Small intestine (tissue), 16 donors: ENCODE measurements at places on chromosomes 11 and 22. TPM values are rescaled to one million over a fixed set of nuclear protein-coding genes. Genes with fewer than 3 reads are reported as not detected.

GRCh38 chr22:44698531-44699421 lies 3.2 kb upstream of the PRR5 start:
- no peaks in the 10 kb centered on the region for H3K27me3 ChIP-seq
- peak; percentile 45 for DNase-seq
- H3K27ac ChIP-seq = peak overlapping the region; percentile 67
- H3K36me3 ChIP-seq = peaks cover 10% of the 10 kb centered on the region
- no peaks in the 10 kb centered on the region for H3K4me1 ChIP-seq

GRCh38 chr22:22883090-22883727 lies 4.4 kb upstream of the IGLL5 start:
- no peak overlapping the region for H3K4me3 ChIP-seq
- no peak overlapping the region for H3K27ac ChIP-seq
- no peaks in the 10 kb centered on the region for H3K4me1 ChIP-seq
- no peaks in the 10 kb centered on the region for H3K36me3 ChIP-seq
- no peaks in the 10 kb centered on the region for H3K27me3 ChIP-seq

GRCh38 chr11:76674517-76675400 lies 4.2 kb upstream of the LRRC32 start:
- H3K36me3 ChIP-seq = no peaks in the 10 kb centered on the region
- no peak for DNase-seq
- peaks cover 17% of the 10 kb centered on the region for H3K27me3 ChIP-seq
- peaks cover 5% of the 10 kb centered on the region for H3K4me1 ChIP-seq

DNA sequence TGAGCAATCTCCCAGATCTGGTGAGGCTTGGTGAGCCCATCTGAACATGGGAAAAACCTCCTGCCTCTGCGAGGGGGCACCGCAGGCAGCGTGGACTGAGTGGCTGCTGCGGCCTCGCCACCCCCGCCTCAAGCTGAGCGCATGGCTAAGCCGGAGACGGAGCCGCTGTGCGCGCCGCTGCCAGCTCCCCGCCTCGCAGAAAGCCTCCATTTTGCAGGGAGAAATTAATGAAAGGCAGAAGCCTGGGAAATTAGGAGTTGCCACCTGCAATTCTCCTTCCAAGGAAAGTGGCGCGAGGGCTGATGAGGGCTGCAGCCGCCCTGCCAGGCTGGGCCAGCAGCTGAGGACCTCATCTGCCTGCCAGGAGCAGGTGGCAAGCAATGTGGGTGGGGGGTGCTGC lies 35.6 kb upstream of the TCF20 start:
- H3K4me3 ChIP-seq = no peak overlapping the region
- H3K4me1 ChIP-seq = peaks cover 42% of the 10 kb centered on the region
- H3K36me3 ChIP-seq = no peaks in the 10 kb centered on the region
- no peak overlapping the region for H3K27ac ChIP-seq
- DNase-seq = no peak

NDUFC2 gene
- polyA plus RNA-seq = 381 TPM

DNA sequence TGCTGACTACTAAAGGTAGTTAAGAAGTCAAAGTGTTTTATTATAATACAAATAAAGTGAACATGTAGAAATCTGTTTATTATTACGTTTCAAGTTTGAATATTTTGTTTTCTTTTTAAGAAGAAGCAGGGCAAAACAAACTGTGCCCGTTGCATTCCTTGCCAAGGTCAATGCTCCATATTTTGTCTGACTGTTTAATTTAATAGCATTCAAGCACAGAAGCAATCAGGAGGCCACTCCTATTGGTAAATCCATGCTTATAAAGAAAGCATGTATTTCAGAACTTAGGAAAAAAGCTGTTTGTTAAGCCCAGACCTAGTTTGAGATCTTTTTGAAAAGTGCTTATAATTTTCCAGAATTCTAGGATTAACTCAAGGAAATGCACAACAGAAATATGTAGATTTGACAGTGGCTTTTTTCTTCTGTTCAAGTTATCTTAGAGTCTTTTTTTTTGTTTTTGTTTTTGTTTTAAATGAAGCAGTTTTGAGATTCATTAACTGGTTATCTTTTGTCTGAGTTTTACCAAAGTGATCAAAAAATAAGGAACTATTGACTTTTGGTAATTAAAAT lies 51.7 kb downstream of the ARHGAP42 start:
- no peaks in the 10 kb centered on the region for H3K27me3 ChIP-seq
- no peak overlapping the region for H3K4me3 ChIP-seq
- no peaks in the 10 kb centered on the region for H3K36me3 ChIP-seq
- no peak for DNase-seq

GRCh38 chr11:34824425-34824824 lies 91.8 kb downstream of the APIP start:
- H3K4me1 ChIP-seq = peaks cover 27% of the 10 kb centered on the region
- H3K36me3 ChIP-seq = no peaks in the 10 kb centered on the region
- no peak for DNase-seq
- H3K4me3 ChIP-seq = no peak overlapping the region
- H3K27me3 ChIP-seq = no peaks in the 10 kb centered on the region

DNA sequence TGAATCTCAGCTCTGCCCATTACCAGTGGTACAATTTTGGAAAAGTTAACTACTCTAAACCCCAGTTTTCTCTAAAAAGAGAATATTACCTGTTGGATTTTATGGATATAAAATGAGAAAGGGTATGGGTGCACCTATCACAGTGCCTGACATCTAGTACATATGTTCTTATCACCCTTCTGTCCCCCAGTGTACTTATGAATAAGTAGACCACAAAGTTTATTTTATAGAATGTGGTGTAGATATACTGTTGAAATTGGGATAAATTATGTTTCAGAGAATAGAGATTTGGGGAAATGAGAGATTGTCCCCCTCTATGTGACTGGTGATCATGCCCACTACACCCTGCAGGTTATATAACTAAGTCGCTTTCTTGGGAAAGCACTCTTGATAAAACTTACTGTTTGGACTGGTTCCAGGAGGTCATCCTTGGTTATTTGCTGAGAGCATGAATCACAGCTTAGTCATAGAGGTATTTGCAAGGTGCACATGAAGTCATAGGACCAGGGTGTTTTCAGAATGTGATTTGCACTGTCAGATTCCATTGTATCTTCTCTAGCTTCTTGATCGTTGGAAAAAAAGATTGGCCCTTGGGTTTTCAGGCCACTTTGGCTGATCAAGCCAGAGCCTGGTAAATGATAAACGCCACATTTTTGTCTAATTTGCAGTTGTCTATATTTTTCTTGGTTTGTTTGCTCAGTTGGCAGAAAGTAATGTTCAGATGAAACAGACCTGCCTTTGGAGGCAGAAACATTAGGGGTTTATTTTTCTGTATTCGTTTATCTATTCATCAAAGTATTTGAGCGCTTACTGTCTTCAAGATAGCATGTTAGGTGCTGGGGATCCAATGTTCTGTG lies 21.3 kb downstream of the STX3 start:
- peaks cover 4% of the 10 kb centered on the region for H3K36me3 ChIP-seq
- no peaks in the 10 kb centered on the region for H3K27me3 ChIP-seq
- peak; percentile 95 for DNase-seq
- H3K4me1 ChIP-seq = peaks cover 17% of the 10 kb centered on the region
- H3K4me3 ChIP-seq = no peak overlapping the region

- no peak overlapping the region for H3K4me3 ChIP-seq
- no peaks in the 10 kb centered on the region for H3K27me3 ChIP-seq
- peak; percentile 64 for DNase-seq
- H3K36me3 ChIP-seq = no peaks in the 10 kb centered on the region
- H3K4me1 ChIP-seq = no peaks in the 10 kb centered on the region
These were observed 44.9 kb upstream of the VSTM5 start for GRCh38 chr11:93895106-93895862.

SMIM35 gene
- polyA plus RNA-seq = 0.03 TPM

C1QTNF5 gene
- 7.3 TPM for polyA plus RNA-seq

GRCh38 chr11:95888439-95888838 lies 35.5 kb downstream of the MTMR2 start:
- no peak overlapping the region for H3K4me3 ChIP-seq
- H3K27me3 ChIP-seq = no peaks in the 10 kb centered on the region
- no peak for DNase-seq
- H3K27ac ChIP-seq = no peak overlapping the region

SMTNL1 gene
- not detected for polyA plus RNA-seq

DNA sequence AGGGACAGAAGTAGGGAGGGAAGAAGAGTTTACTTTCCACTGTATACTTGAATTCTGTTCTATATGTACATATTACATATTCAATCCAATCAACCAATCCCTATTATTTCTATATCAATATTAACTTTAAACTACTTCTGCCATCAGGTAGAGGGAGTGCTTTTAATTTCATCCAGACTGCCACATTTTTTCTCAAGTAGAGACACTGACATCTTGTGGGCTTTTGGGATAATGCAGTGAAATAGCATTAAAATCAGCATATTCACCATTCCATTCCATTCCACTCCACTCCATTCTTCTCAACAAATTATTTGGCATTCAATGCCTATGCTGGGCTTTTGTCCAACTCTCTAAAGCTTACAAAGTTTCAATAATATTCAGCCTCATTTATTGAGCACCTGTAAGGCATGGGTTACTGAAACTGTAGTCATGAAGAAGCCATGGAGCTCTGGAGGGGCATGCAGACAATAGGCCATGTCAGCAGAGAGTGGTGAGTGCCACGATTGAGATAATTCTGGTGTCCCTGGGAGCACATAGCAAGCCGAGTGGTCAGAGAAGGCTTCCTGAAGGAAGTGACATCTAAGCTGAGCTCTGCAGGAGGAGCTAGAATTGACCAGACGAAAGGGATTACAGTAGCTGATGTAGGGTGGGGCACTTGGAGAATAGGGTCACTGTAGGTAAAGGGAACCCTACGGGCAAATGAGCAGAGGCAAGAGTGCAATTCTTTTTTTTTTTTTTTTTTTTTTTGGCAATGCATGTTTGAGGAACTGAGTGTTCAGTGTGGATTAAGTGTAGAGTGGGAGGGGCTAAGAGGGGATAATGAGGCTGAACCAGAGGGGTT lies 12.8 kb upstream of the CLPB start:
- no peaks in the 10 kb centered on the region for H3K36me3 ChIP-seq
- H3K4me1 ChIP-seq = no peaks in the 10 kb centered on the region
- H3K27me3 ChIP-seq = no peaks in the 10 kb centered on the region
- H3K4me3 ChIP-seq = no peak overlapping the region
- no peak overlapping the region for H3K27ac ChIP-seq
